ENCODE measurements at places on chromosomes 2 and 18.

GRCh38 chr18:70175216-70175615 lies 30.3 kb downstream of the RTTN start:
- DNase-seq, result no peak

DNA sequence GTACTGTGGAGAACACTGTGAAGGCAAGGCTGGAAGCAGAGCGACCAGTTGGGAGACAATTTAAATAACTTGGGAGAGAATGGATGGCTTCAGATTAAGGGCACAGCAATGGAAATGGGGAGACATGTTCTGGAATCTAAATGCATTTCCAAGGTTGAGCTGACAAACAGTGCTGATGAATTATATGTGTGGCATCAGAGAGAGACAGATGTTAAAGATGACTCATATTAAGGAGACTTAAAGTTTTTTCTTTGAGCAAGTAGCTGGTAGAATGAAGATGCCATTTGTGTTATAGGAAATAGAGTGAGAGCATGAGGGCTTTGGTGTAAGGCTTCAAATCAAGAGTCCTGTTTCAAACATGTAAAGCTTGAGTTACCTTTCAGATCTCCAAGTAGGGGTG lies 441.8 kb downstream of the SETBP1 start:
- no peak for DNase-seq

DNA sequence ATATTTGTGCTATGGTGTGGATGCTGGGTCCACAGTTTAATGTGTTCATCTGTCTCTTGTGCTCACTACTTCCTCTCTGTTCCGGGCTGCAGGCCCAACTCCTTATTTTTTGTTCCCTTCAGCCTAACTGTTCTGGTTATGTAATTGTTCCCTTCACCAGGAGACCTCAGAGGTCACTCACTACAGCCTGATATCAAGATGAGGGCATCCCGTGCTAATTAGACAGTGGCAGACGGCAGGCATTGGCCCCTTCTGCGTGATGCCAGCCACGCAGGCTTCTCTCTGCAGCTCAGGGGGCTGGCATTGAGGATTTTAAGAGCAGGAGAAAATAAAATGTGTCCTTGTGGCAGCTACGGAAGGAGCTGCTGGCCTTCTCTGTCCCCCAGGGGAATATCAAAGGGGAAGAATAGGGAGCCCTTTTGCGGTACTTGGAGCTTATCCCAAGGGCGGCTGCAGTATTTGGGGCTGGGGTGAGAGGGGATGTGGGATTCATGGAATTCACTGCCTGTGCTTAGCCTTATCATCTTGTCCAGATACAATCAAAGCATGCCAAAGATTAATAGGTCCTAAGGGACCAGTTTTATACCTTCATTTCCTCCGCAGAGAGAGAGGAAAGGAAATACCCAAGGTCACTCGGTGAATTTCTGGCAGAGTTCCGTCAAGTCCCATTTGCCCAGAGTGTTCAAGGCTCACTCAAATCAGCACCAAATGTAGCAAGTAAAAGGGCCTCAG lies 53.3 kb upstream of the TRIB2 start:
- no peak for DNase-seq

GRCh38 chr2:42567806-42568400 lies 529 bp upstream of the MTA3 start:
- peak; percentile 76 for DNase-seq

GRCh38 chr2:119544075-119544938 lies at the start of gene CFAP221:
Gene CFAP221 (plus strand): TSS chr2:119544449. CDS start chr2:119546132, 1,683 bp downstream.
- DNase-seq, result peak; percentile 59

DNA sequence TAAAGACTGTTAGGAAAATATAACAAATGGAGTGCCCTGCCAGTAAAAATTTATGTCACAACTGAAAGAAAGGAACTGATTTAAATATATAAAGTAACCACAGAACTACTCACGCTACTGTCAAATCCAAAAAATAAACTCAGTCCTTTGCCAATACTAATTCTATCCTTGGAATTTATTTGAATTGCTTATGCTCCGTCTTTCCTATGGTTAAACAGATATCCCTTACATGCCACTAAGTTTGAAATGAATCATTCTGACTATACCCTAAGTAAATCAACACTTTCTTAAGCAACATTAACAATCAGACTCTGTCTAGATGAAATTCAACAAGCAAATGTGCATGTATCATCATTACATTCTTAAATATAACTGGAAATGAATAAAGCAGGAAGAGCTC lies 9.8 kb downstream of the HNRNPLL start:
- DNase-seq, result no peak

DNA sequence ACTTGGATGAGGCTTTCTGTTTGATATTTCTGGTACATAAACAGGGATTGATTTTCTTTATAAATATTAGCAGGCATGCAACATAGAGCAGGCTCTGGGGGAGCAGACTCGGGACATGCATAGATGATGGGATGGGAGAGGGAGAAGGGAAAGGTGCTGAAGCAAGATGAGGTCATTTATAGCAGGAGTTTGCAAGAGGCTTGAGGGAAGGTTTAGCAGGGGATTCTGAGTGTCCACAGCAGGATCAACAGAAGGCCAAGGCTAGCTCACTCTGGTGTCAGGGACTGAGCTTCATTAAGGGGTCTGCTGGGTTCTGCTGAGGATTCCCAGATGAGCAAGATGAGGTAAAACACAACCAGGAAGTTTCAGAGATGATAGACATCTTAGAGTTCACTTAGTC lies 309.1 kb upstream of the CELF4 start:
- DNase-seq, result no peak

- no peak for DNase-seq
Measured at GRCh38 chr2:122323927-122324326, 568.5 kb downstream of the TSN start.

GRCh38 chr2:62731275-62731674 lies 25.8 kb downstream of the EHBP1 start:
- DNase-seq, result no peak

DNA sequence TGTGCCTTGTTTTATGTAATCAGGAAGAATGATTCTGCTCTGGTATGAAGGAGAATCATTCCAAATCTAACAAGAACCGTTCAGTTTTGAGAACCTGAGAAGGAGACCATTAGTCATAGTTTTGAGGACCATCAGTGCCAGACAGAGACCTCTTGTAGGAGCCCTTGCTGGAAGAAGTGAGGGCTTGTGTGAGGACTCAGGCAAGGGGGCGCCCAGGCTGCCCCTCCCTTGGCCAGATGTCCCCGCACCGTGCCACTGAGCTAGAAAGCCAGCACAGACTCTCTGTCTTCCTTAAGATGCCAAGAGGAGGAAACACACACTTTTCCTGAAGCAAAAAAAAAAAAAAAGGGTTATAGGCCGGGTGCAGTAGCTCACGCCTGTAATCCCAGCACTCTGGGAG lies 55.7 kb upstream of the SLC39A10 start:
- no peak for DNase-seq

- no peak for DNase-seq
Measured at GRCh38 chr2:115036818-115037217, 594.4 kb downstream of the DPP10 start.

- DNase-seq, result peak; percentile 70
Measured at GRCh38 chr2:206275312-206276055, 1.0 kb downstream of the ZDBF2 start.

- no peak for DNase-seq
Measured at GRCh38 chr2:173150087-173150486, 74.4 kb downstream of the MAP3K20 start.

- DNase-seq, result no peak
Measured at GRCh38 chr2:235264121-235264493, 229.7 kb upstream of the AGAP1 start.

- DNase-seq, result no peak
Measured at GRCh38 chr2:48855142-48855541, 99.6 kb upstream of the LHCGR start.

DNA sequence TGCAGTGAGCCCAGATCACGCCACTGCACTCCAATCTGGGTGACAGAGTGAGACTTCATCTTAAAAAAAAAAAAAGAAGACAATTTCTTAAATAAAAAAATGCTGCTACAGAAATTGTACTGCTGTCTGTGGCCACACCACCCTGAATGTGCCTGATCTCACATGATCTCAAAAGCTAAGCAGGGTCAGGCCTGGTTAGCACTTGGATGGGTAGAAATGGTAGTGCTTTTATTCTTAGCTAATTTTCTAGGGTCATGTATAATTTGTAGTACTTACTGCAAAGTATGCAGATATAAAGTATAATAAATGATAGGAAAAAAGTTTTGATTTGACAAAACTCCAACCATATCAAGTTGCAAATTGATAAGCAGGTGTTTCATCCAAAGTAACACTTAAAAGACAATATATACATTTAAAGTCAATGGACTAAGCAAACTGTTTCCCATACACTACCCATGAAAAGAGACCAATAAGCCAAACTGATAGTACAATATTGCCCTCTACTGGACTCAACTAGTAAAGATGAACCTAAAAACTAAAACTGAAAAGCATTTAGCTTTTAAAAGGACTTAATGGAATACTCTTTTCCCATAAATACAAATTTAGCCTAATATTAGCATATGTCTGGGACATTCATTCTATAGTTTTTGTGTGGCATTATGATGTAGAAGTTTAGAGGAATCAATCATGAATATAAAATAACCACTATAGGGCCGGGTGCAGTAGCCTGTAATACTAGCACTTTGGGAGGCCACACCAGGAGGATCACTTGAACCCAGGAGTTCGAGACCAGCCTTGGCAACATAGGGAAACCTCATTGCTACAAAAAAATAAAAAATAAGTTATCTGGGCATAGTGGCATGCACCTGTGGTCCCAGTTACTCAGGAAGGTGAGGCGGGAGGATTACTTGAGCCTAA lies 18.6 kb upstream of the PEX13 start:
- peak; percentile 45 for DNase-seq

DNA sequence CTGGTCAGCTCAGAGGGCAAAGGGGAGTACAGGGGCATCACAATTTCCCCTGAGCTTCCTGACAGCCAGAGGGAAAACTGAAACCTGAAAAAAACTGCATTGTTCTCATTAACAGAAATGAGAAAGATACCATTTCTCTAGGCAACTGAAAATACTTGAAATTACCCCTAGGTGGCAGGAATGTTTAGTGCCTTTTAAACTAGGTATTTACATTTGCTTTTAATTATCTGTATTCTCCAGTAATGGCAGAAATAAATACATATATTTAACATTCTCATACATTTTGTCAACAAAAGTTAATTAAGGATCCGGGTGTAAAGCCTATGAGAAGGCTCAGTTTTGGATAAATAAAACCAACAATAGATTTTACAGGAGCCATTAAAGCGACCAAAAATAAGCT lies 34.5 kb downstream of the RPL31 start:
- peak; percentile 51 for DNase-seq

GRCh38 chr2:134296301-134296700 lies 42.4 kb downstream of the MGAT5 start:
- no peak for DNase-seq

- no peak for DNase-seq
Measured at GRCh38 chr2:5673145-5674025, 18.8 kb upstream of the SOX11 start.

GRCh38 chr2:62654423-62654791 lies 51.1 kb upstream of the EHBP1 start:
- DNase-seq, result no peak

- no peak for DNase-seq
Measured at GRCh38 chr2:18325118-18325517, 235.3 kb downstream of the RDH14 start.

- DNase-seq, result peak; percentile 33
Measured at GRCh38 chr18:905948-906415, 1.3 kb downstream of the ADCYAP1 start.

GRCh38 chr2:16161768-16162490 lies 221.6 kb downstream of the MYCN start:
- DNase-seq, result no peak

GRCh38 chr18:12441475-12442034 lies 33.8 kb downstream of the PRELID3A start:
- DNase-seq, result no peak

DNA sequence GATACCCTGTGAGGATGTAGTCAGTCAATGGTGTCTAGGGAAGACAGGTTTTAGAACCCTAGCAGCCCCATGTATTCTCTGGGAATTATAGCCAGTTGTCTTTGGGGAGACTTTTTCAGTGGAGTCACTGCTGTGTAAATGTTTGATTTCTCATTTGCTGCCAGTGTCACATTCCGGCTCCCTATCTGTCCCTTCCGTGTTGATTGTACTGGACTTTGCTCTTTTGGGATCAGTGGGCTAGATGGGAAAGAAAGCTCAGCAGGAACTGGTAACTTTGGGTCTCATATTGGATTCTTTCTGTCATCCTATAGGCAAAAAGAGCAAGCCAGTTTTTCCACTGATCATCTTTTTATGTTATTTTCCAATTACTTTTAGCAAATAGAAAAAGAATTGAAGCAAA lies 70.1 kb downstream of the GTF3C3 start:
- no peak for DNase-seq

GRCh38 chr2:239630618-239631286 lies 229.9 kb upstream of the HDAC4 start:
- DNase-seq, result no peak

- DNase-seq, result no peak
Measured at GRCh38 chr2:63053081-63053888, 2.7 kb downstream of the OTX1 start.

GRCh38 chr2:156852210-156852609 lies 405.3 kb upstream of the GALNT5 start:
- no peak for DNase-seq

DNA sequence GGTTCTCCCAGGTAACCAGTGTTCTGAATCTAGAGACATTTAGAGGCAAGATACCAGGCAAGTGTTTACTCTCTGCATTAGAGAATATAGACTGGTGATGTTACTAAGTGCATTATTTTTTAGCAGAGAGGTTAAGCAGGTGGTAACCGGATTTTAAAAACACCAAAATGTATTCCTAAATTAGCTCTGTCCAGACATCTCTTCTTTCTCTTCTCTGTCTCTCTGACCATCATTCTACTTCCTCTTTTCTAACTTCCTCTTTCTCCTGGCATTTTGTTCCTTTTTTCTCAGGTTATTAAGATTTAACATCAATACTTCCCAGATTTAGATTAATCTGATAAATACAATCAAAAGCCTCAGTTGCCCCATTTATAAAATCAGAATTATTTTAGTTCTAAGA lies 31.7 kb upstream of the DYNC1I2 start:
- peak; percentile 17 for DNase-seq

DNA sequence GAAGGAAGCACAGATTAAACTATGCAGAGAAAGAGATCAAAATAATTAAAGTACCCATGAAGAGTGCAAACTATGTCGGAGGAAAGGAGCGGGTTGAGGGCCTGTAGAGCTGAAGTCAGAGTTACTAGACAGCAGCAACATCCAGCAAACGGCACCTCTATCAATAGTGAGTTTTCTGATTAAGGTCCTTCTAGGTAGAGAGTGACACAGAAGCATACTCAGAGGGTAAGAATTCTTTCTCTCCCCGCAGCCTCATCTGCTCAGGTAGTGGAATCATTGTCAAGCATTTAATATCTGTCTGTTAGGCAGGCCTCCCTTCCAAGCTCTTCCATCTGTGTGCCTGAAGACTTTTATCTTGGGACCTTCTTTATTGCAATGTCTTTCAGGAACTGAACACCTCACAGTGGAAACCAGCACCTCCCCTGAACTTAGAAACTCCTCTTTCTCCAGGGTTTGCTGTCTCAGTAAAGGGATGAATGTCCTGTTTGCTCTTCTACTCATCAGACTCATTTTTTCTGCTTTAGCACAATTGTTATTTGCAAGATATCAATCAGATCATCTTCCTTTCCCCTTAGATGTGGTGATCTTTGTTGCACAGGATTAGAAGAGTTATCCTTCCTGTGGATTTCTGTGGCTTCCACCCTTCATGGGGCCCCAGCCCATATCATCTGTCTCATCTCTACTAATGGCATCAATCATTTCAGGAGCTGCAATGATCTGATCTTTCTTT lies 28.8 kb downstream of the SP140 start:
- no peak for DNase-seq

GRCh38 chr2:224417947-224418346 lies 16.0 kb upstream of the FAM124B start:
- DNase-seq, result no peak

GRCh38 chr18:76660571-76661192 lies 161.7 kb upstream of the ZNF236 start:
- no peak for DNase-seq

GRCh38 chr18:4385876-4386275 lies 69.2 kb downstream of the DLGAP1 start:
- no peak for DNase-seq
